GM10248 (cell line): ENCODE measurements at places on chromosomes 7 and 10.

DNA sequence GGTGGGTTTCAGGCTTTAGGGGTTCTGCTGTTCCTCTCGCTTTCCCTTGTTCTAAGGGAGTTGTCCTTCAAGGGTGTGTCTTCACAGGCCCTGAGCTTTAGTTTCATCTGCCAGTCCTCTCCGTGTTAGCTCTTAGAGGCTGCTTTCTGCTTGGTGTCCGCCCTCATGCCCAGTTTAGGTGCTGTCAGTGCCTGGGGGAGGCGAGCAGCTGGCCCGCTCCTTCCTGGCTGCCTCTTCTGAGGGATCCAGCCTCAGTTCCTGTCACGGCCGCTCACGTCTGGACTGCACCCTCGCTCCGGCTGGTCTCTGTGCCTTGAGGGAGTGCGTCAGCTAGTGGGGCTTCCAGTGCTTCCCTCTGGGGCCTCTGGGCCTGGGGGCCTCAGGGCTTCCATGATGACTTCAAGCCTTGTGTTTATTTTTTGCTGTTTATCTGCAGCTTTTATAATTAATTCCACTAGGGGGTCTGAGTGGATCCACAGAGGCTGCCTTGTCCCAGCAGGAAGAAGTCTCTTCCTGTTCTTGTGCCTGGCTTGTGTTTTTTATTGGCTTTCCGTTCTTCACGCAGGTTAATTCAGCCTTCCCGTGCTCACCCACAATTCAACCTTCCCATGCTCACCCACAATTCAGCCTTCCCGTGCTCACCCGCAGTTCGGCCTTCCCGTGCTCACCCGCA lies 33.0 kb downstream of the WDR37 start:
- DNase-seq, result no peak

- DNase-seq, result no peak
Observed at GRCh38 chr10:76451911-76452310, 1020.5 kb downstream of the LRMDA start.

DNA sequence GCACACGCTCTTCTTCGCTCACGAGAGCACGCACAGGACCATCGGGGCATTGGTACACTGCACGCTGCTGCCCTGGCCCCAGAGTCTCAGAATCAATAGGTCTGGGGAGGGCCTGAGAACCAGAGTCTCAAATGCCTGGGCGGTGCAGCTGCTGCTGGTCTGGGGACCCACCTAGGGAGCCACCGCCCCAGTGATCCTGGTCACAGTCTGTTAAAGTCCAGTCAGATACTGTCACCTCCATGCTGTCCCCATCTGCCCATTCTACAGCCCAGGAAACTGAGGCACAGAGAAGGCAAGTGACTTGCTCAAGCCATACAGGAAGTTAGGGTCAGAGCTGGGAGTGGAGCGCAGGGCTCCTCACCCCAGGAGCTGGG lies 38.0 kb downstream of the ZCCHC24 start:
- DNase-seq, result no peak

DNA sequence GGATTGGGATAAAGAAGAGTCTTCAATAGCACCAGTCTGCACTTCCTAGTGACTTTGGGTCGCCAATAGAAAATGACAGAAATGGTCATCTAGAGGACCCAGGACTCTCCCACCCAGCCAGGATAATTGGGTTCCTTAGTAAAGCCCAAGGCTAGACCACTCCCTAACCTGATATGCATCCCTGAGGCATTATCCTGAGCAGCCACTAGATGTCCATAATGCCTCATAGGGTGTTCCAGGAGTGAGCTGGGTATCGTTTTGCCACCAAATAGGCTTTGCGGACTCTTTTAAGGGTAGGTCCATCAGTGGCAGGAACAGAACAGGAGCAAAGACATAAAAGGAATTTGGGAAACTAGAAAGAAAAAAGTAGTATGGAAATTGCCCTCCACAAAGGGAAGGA lies 4.5 kb upstream of the LRRC4 start:
- DNase-seq, result no peak

DNA sequence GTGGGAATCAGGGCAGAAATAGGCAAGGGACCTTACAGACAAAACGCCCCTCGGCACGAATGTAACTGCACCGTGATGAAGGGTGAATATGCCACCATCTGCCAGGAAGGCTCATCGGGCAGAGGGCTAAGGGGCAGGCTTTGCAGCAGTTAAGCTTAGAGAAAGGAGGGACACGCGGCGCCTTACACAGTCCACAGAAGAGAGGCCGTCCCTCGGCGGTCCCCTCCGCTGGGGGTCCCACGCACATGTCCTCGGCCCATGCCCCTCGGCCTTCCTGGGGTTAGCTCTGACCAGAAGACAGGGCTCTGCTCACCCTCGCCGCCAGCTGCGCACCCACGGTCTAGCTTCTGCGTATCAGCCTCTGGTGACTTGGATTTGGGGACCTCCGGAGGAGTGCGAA lies 141.1 kb downstream of the DYNC2I1 start:
- no peak for DNase-seq

DNA sequence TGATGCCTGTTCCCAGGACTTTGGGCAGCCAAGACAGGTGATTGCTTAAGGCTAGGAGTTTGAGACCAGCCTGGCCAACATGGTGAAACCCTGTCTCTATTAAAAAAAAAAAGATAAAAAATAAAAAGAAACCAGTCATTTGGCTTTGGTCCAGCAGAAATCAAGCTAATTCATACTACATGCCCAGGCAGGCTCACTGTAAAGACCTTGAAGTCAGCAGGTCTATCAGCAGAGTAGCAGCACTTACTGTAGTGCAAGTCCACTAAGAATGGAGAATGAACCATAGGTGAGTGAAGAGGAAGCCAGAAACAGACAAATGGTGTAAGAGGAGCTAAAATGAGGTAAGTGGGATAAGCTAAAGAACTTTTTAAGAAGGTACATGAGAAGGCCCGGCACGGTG lies 24.7 kb downstream of the PSPH start:
- no peak for DNase-seq

- no peak for DNase-seq
Observed at GRCh38 chr7:45699726-45700390, 125.7 kb downstream of the ADCY1 start.

GRCh38 chr7:1459920-1460820 lies 900 bp upstream of the MICALL2 start:
- DNase-seq, result peak; percentile 48

- DNase-seq, result no peak
Observed at GRCh38 chr10:132607961-132608495, 70.4 kb downstream of the INPP5A start.

GRCh38 chr7:22867003-22867402 lies 44.4 kb upstream of the TOMM7 start:
- no peak for DNase-seq

- DNase-seq, result no peak
Observed at GRCh38 chr10:51770709-51771108, 71.3 kb upstream of the CSTF2T start.

- DNase-seq, result no peak
Observed at GRCh38 chr10:1172256-1172984, 116.2 kb downstream of the WDR37 start.

DNA sequence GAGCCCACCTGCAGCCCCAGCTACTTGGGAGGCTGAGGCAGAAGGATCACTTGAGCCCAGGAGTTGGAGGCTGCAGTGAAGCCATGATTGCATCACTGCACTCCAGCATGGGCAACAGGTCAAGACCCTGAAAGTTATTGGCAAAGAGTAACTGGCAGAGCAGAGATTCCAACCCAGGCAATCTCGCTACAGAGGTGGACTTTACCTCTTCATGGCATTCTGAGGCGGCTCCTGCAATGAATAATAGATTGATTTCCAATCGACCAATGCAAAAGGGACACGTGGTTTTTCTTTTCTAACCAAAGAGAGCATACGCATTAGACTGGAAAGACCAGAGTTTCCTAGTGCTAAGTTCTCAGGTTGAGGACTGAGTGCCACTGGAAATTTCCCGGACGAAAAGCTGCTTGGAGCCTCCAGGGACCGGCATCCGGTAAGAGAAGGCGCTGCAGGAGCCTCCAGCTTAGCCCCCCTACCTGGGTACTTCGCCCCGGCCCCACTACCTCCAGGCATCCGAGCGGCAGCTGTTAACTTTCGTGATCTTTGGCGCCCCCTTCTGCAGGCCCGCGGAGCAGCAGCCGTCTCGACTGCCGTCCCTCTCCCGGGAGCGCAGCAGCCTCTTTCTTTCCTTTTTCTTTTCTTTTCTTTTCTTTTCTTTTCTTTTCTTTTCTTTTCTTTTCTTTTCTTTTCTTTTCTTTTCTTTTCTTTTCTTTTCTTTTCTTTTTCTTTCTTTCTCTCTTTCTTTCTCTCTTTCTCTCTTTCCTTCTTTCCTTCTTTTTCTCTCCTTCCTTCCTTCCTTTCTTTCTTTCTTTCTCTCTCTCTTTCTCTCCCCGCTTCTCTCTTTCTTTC lies 4.1 kb downstream of the MBLAC1 start:
- DNase-seq, result peak; percentile 81
